ENCODE measurements at places on chromosomes 13 and 19.

DNA sequence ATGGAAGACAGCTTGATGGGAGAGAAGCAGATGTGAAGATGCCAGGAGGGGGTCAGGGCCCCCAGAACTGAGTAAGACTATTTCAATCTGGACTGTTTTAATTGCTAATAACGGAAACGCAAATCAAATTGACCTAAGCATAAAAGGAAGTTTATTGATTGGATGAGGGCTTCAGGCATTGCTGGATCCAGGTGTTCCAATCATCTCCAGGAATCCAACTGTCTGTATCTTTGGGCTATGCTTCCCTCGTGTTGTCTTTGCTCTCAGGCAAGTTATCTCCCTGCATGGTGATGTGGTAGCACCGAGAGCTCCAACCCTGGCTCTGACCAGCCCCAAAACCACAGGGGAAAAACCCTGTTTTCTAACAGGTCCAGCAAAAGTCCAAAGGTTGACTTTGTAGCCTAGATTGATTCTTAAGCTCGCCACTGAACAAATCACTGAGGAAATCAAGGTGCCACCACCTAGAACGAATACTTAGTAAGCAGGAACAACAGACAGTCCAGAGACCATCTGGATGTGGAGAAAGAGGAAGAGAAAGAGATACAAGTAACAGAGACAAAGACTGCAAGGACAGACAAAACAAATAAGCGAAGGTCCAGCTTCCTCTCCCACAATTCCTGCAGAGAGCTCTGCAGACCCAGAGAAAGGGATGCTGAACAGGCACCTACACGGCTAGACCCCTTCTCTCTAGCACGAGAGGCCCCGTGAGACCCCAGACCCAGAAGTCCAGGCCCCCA, 1.2 kb upstream of the C19orf81 start:
- H3K4me1 ChIP-seq, result no peaks in the 10 kb centered on the region
- DNase-seq, result no peak
- H3K27ac ChIP-seq, result no peak overlapping the region
- H3K27me3 ChIP-seq, result no peaks in the 10 kb centered on the region
- no peaks in the 10 kb centered on the region for H3K36me3 ChIP-seq
- no peak overlapping the region for H3K4me3 ChIP-seq

DNA sequence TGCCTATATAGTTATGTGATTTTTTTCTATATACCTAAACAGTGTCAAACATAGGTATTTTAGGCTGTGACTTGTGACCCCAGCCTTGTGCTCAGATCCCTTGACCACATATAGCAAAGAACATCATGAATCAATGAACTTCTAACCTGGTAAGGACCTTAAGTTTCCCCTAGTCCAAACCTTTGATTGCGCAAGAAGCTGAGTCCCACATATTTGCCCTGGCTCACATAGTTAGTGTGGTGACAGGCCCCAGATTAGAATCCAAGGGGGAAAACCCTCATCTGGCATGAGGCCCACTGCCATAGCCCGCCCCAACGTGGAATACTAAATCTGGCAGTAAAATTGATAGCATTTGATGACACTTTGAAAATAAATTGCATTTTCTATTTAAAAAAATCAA, 171.8 kb downstream of the MZT1 start:
- H3K4me1 ChIP-seq, result no peaks in the 10 kb centered on the region
- no peaks in the 10 kb centered on the region for H3K36me3 ChIP-seq
- H3K27me3 ChIP-seq, result no peaks in the 10 kb centered on the region
- H3K4me3 ChIP-seq, result no peak overlapping the region

GRCh38 chr19:374183-374885, 29.7 kb upstream of the MIER2 start:
- no peak overlapping the region for H3K4me3 ChIP-seq
- H3K36me3 ChIP-seq, result no peaks in the 10 kb centered on the region
- no peak overlapping the region for H3K27ac ChIP-seq
- peaks cover 11% of the 10 kb centered on the region for H3K4me1 ChIP-seq
- H3K27me3 ChIP-seq, result peaks cover 3% of the 10 kb centered on the region

- no peaks in the 10 kb centered on the region for H3K27me3 ChIP-seq
- no peak for DNase-seq
- no peaks in the 10 kb centered on the region for H3K4me1 ChIP-seq
- H3K36me3 ChIP-seq, result no peaks in the 10 kb centered on the region
These were observed 526.7 kb downstream of the SUCLA2 start for GRCh38 chr13:47474326-47474725.

GRCh38 chr13:77545626-77546412, 10.3 kb downstream of the SCEL start:
- no peaks in the 10 kb centered on the region for H3K36me3 ChIP-seq
- H3K27me3 ChIP-seq, result no peaks in the 10 kb centered on the region
- no peak overlapping the region for H3K4me3 ChIP-seq
- peaks cover 12% of the 10 kb centered on the region for H3K4me1 ChIP-seq
- H3K27ac ChIP-seq, result no peak overlapping the region

GRCh38 chr19:15479391-15480345, at the start of gene PGLYRP2:
Gene PGLYRP2, minus strand, starts transcription at chr19:15479501. Its CDS starts 130 bp downstream, at chr19:15479371.
- no peak within 1 kb of the TSS for H3K4me3 ChIP-seq
- no peaks in the 10 kb centered on the region for H3K27me3 ChIP-seq
- H3K4me1 ChIP-seq, result no peaks in the 10 kb centered on the region
- H3K36me3 ChIP-seq, result no peaks in the 10 kb centered on the region
- DNase-seq, result no peak

DNA sequence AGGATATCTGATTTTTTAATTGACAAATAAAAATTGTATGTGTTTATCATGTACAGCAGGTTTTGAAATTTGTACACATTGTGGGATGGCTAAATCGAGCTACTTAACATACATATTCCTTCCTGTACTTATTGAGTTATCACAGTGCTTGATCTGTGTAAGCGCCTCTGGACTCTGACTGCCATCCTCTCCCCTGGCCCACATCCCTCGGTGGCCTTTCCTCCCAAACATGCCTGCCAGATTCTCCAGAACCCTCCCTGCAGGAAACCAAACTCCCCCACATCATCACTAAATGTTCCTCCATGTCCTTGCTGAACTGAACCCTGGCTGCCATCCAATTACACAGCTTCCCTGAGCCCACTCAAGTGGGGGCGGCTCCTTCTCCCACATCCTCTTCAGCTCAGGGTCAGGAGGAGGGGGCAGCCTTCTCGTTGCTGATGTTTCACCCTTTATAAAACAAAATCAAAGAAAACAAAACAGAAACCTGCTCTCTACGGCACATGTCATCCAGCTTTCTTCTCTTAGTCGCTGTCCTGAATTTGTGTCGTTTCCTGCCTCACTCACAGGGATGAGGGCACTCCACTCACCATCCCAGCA, 97.1 kb upstream of the SPATA13 start:
- H3K27me3 ChIP-seq, result no peaks in the 10 kb centered on the region
- DNase-seq, result no peak
- peaks cover 4% of the 10 kb centered on the region for H3K4me1 ChIP-seq
- H3K27ac ChIP-seq, result peak overlapping the region; percentile 2
- H3K4me3 ChIP-seq, result no peak overlapping the region

DNA sequence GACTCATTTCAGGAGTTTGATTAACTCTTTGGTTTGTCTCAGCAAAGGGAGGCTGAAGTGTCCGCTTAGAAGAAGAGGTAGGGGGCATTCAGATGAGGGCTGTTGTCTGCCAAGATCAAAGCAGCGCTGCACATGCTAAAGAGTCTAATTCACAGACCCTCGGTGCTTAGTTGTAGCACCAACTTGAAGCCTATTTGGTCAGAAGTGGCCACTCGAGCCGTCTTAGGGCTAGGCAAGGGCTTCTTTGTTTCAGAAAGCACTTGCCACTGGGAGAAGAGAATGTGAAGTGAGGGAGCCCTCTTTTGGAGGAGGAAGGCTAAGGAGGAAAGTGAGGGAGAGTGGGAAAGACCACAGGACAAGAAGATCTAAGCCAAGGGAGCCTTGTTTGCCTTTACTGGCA, 313.4 kb upstream of the TMTC4 start:
- DNase-seq, result no peak
- no peak overlapping the region for H3K27ac ChIP-seq
- H3K36me3 ChIP-seq, result no peaks in the 10 kb centered on the region
- H3K27me3 ChIP-seq, result no peaks in the 10 kb centered on the region
- H3K4me3 ChIP-seq, result no peak overlapping the region

GRCh38 chr13:111140562-111141105, 25.5 kb downstream of the ARHGEF7 start:
- DNase-seq, result no peak
- no peak overlapping the region for H3K27ac ChIP-seq
- no peaks in the 10 kb centered on the region for H3K4me1 ChIP-seq
- H3K27me3 ChIP-seq, result peaks cover 27% of the 10 kb centered on the region
- no peaks in the 10 kb centered on the region for H3K36me3 ChIP-seq

- no peak for DNase-seq
- no peak overlapping the region for H3K4me3 ChIP-seq
These were observed 1068.1 kb upstream of the PCDH20 start for GRCh38 chr13:62483774-62484173.

DNA sequence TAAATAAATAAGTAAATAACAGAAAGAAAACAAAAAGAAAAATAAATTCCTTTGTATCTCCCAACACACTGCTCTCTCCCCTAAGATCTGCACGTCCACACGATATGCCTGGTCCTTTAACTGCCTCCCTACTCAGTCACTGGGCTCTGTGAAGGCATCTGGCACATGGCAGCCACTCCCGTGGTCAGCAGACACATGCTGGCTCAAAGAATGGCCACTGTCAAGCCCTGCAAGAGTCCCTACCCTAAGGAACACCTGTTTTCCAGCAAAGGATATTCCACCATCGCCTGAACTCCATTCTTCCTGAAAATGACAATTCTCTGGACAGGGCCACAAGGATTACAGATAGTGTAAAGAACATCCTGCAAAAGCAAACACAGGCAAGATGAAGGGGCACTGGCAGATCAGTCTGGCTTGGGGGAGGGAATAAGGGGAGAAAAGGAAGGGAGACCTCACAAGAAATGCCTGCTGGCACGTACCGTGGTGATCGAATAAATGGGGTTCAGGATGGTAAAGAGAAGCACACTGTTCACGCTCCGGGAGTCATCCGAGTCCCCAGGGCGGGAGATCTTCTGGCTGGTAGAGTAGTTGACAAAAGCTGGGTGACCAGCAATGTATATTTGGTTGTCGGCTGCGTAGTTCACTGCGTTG, 4.3 kb downstream of the HNRNPL start:
- H3K4me1 ChIP-seq, result peaks cover 40% of the 10 kb centered on the region
- no peak overlapping the region for H3K4me3 ChIP-seq
- peaks cover 73% of the 10 kb centered on the region for H3K36me3 ChIP-seq
- H3K27ac ChIP-seq, result peak overlapping the region; percentile 20

GRCh38 chr13:48436661-48437288, 23.9 kb upstream of the LPAR6 start:
- H3K27ac ChIP-seq, result peak overlapping the region; percentile 26
- DNase-seq, result no peak
- H3K4me1 ChIP-seq, result peaks cover 20% of the 10 kb centered on the region
- no peak overlapping the region for H3K4me3 ChIP-seq

- no peaks in the 10 kb centered on the region for H3K27me3 ChIP-seq
- H3K4me1 ChIP-seq, result no peaks in the 10 kb centered on the region
- no peak overlapping the region for H3K27ac ChIP-seq
- no peak for DNase-seq
- no peak overlapping the region for H3K4me3 ChIP-seq
- no peaks in the 10 kb centered on the region for H3K36me3 ChIP-seq
These were observed 264.2 kb upstream of the EDNRB start for GRCh38 chr13:78182813-78183212.

GRCh38 chr13:52711286-52711685, 28.3 kb downstream of the CNMD start:
- no peaks in the 10 kb centered on the region for H3K4me1 ChIP-seq
- no peak for DNase-seq
- no peaks in the 10 kb centered on the region for H3K27me3 ChIP-seq
- no peak overlapping the region for H3K27ac ChIP-seq
- H3K4me3 ChIP-seq, result no peak overlapping the region
- H3K36me3 ChIP-seq, result no peaks in the 10 kb centered on the region

DNA sequence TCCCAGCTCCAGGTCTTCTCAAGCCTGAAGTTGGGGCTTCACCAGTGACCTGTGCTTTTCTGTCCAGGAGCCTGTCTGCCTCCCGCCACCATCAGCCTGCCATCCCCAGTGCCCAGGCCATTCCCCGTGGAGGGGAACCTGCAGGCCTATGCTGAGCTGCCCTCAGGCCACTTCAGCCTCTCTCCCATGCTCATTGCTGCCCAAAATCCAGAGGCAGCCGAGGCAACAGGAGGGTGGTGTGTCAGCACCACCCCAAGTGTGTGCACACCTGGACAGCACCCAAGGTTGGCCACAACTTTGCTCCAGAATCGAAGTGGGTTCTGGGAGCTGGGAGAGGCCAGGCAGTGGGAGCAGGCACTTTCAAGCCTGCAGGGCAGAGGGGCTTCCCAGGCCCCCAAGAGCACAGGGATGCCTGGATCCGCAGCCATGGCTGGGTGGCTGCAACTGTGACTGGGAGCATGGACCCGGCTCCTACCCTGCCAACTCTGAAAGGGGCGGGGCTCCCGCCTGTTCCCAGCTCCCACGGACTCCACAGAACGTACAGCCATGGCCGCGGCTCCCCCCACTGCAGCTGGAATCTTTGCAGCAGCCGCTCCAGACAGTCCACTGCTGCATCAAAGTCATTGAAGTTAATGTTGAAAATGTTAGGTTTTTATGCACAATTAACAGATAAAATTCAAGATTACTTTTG, 1747.0 kb downstream of the OLFM4 start:
- no peak for DNase-seq
- H3K27me3 ChIP-seq, result no peaks in the 10 kb centered on the region
- H3K4me3 ChIP-seq, result no peak overlapping the region

GRCh38 chr13:80011448-80012212, 329.3 kb downstream of the SPRY2 start:
- DNase-seq, result no peak
- no peak overlapping the region for H3K27ac ChIP-seq
- H3K4me1 ChIP-seq, result peaks cover 12% of the 10 kb centered on the region
- H3K4me3 ChIP-seq, result no peak overlapping the region
- no peaks in the 10 kb centered on the region for H3K36me3 ChIP-seq
- no peaks in the 10 kb centered on the region for H3K27me3 ChIP-seq

GRCh38 chr13:96822895-96823294, 171.4 kb downstream of the OXGR1 start:
- no peak for DNase-seq
- no peaks in the 10 kb centered on the region for H3K4me1 ChIP-seq
- no peaks in the 10 kb centered on the region for H3K36me3 ChIP-seq
- H3K27me3 ChIP-seq, result no peaks in the 10 kb centered on the region
- H3K27ac ChIP-seq, result no peak overlapping the region
- H3K4me3 ChIP-seq, result no peak overlapping the region

GRCh38 chr13:30856005-30856790, 49.9 kb upstream of the MEDAG start:
- no peak for DNase-seq
- no peaks in the 10 kb centered on the region for H3K27me3 ChIP-seq
- H3K4me1 ChIP-seq, result no peaks in the 10 kb centered on the region
- H3K27ac ChIP-seq, result no peak overlapping the region
- no peaks in the 10 kb centered on the region for H3K36me3 ChIP-seq

DNA sequence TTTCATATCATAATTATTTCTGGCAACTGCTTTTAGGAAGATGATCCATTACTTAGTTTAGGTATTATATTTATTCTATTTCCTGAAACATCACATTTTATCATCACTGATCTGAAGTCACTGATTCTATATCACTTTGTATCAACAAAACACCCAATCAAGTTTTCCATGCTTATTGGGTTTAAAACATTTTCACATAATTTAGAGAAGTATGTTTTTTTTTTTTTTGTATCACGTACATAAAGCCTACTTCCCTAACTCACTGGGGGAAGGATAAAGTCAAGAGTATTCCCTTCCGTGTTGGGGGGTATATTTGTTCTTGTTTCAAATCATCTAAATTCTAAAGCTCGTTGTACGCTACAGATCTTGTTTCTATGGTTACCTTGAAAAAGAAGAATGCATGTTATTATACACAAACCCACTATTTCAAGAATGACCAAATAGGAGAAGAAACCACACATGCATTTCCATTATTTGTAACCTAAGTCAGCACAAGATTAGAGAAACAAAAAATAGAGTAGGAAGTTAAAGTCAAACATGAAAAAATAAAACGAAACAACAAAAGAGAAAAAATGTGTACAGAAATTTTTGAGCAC, 637.2 kb upstream of the MIR17HG start:
- no peaks in the 10 kb centered on the region for H3K36me3 ChIP-seq
- no peaks in the 10 kb centered on the region for H3K4me1 ChIP-seq
- no peak for DNase-seq
- H3K27ac ChIP-seq, result no peak overlapping the region

Data from esophagus muscularis mucosa (tissue), 4 donors.